ENCODE measurements at places on chromosomes 16 and 17.
A peak's percentile ranks its signal among the peaks of the same experiment; 100 is the strongest.

DNA sequence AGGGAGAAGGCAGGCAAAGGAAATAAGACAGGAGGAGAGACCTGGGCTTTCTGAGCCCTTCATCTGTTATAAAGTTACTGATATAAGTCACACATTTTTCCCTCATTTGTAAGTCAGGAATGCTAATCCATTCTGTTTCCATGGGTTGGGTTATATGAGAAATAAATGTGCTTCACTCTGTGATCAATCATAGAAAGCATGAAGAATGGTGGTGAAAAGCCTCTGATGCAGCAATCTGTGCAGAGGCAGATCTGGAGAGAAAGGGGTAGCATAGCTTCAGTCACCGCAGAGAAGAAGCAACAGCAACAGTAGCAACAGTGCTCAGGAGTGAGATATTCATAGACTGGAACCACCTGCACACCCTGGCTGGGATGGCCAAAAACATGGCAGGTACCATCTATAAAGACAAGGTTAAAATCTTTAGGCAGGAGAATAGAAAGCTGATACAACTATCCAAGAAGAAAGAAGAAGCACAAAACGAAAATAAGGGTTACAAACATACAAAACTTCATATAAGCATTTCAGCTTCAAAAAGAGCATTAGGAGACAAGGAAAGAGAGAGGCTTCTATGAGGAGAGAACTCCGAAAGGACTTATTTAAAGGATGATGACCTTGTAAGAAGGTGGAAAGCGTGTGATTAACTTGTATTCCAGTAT, 41.9 kb downstream of the TMEM100 start:
- DNase-seq = no peak

DNA sequence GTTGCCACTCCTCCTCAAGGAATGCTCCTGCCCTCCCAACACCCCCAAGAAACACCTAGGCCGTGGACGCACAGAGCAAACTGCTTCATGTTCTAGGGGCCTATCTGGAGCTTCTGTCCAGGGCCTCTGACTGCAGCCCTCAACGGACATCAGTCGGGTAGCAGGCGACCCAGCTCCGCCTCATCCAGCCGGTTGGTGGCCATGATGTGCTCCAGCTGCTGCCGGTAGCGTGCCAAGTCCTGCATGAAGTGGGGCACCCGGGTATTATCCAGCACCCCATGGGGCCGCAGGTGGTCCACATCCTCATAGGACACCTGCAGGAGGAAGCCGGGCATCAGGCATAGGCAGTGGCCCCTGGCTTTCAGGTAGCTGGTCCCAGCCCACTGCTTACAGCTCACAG, 6.3 kb downstream of the NOL3 start:
- DNase-seq = no peak

GRCh38 chr16:52301026-52301425, 245.9 kb downstream of the TOX3 start:
- no peak for DNase-seq

DNA sequence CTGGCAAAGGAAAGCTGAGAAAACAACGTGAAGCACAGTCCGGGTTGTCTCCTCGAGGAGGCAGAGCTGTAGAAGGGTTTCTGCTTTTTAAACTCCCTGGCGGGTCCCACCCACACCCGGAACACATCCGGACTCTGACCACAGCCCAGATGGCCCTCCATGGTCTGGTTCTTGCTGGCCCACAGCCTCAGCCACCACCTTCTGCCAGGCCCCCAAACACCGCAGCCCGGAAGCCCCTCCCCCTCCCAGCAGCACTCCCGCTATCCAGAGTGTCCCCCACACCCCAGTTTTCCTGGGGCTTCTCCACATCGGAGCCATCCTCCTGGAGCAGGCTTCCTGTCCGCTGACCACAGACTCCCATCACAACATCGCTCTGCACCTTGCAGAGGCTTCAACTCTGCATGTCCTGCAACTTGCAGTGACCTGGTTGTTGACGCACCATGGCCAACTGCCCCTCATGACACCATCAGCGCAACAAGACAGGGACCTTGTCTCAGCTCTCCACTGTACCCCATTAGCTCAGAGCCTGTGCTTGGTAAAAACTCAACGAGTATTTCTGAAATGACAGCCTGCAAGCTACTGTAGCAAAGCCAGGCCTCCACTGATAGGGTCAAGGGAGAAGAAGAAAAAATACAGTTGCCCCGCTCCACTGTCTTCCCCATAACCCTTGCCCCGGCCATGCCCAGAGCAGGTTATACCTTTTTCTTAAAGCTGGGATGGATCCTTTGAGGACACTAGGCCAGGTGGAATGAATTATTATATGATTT, 129.8 kb downstream of the C16orf78 start:
- DNase-seq = no peak

GRCh38 chr17:82152114-82152513, 54.1 kb upstream of the FASN start:
- no peak for DNase-seq

- no peak for DNase-seq
Measured at GRCh38 chr16:67148656-67149275, 2.0 kb downstream of the B3GNT9 start.

- no peak for DNase-seq
Measured at GRCh38 chr16:88737298-88738150, 31.2 kb downstream of the CTU2 start.

- no peak for DNase-seq
Measured at GRCh38 chr16:2597560-2597902, 59.7 kb downstream of the PDPK1 start.

DNA sequence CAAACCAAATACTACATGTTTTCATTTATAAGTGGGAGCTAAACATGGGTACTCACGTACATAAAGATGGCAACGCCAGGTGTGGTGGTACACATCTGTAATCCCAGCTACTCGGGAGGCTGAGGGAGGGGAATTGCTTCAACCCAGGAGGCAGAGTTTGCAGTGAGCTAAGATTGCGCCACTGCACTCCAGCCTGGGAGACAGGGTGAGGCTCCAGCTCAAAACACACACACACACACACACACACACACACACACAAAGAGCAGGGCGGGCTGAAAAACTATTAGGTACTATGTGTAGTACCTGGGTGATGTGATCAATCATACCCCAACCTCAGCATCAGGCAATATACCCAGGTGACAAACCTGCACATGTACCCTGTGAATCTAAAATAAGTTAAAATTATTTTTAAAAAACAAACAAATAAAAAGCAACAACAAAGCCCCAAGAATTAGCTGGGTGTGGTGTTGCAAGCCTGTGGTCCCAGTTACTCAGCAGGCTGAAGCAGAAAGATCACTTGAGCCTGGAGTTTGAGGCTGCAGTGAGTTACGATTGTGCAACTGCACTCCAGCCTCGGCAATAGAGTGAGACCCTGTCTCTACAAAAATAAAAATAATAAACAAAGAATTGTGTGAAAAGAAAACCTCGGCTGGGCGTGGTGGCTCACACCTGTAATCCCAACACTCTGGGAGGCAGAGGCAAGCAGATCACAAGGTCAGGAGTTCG, 11.9 kb upstream of the FAAP100 start:
- DNase-seq = no peak

GRCh38 chr16:3999479-4000325, 116.5 kb downstream of the ADCY9 start:
- no peak for DNase-seq

GRCh38 chr17:69430488-69430887, 16.0 kb downstream of the MAP2K6 start:
- DNase-seq = no peak

GRCh38 chr17:8954339-8954738, 11.2 kb downstream of the PIK3R5 start:
- DNase-seq = no peak

- peak; percentile 58 for DNase-seq
Measured at GRCh38 chr17:46003907-46004748, 5.1 kb downstream of the STH start.

DNA sequence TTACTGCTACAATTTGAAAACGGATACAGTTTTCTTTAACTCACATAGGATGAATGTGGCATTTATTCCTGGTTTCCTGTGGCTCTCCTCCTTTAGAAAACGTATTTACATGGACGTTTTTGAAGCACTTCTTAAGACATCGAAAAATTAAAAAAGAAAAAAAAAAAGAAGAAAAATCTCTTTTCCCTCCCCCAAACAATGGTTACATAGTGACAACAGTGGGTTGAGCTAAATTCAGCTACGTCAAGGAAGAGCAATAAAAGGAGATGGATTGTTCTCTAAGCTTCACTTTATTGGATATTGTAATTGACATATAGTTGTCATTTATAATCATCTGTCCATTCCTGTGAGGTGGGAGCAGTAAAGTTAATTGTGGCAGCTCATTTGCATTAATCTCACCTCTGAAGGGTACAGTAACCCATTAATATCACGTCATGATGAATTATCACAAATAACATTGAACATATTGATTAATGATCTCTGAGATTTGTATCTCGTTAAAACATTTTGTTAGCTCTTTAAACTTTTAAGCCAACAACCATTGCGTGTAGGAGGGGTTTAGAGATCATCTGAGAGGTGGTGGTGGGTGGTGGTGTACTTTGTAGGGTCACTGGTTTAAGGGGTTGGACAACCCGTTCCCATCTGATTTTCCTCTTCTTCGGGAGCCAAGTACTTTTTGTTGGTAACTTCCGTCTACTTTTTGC, 184.2 kb downstream of the WWOX start:
- no peak for DNase-seq

DNA sequence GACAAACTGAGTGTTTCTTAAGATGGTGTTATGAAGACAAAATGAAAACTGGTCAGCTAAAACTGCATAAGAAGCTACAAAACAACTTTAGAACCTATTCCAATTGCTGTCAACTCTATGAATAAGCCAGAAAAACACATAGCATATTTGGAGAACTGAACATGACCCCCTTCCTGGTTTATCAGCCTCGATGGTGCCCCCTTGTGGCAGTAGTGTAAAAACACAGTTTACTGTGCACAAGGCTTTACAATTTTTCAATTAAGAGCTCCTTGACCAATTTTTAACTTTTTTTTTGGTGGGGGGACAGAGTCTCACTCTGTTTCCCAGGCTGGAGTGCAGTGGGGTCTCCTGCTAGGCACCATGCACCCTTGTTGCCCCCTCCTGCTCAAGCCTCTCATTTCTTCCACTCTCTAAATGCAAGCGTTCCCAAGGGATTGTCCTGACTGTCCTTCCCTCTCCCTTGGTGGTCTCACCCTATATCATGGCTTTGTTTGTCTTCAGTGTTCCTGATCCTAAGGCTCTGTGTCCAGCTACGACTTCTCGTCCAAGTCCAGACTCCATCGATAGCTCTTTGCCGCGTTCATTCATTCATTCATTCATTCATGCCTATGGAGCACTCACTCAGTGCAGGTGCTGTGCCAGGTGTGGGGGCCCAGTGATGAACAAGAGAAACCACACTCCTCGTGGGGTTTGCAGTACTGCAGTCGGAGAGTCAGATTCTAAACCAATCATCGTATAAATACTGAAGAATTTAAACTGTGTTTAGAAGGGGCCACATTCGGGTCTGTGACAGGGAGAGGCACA, 7.5 kb downstream of the EIF1 start:
- DNase-seq = peak; percentile 35

DNA sequence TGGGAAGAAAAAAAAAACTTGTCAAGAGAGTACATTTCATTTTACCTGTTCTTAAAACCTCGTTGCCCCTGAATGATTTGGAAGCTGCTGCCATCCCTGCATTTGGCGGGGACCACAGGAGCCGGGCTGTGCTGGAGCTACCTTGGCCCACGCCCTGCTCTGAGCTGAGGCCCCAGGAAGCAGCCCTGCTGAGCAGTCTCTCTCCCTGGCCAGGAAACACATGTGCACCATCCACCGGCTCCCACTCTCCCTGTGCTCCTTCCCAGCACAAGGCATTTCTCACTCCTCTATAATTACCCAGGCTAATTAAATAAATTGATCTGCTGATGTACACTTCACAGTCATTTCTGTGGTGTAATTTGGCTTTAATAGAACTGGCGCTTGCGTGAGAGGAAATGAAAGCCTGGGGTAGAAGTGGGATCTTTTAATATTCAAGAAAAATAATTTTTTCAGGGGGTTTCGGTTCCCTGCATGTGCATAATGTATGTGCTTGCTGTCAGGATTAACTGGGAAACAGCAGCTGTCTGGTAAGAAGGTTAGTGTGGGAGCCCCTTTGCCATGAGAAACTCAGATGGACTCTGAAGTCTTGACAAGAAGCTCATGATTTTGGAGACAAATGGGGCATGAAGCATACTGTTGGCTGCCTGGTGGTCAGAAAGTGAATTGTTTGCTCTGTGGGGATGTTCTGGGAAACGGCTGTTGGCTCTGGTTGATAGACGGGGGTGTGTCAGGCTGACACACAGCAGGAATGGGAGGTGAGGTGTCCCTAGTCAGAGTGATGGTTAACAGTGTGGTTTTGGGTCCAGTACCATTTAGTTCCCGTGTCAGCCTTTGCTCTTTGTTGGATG, 252.3 kb upstream of the EEF2KMT start:
- no peak for DNase-seq

GRCh38 chr17:67420994-67421393, 43.9 kb downstream of the PITPNC1 start:
- DNase-seq = no peak

- DNase-seq = no peak
Measured at GRCh38 chr16:83147244-83147643, 520.5 kb downstream of the CDH13 start.

DNA sequence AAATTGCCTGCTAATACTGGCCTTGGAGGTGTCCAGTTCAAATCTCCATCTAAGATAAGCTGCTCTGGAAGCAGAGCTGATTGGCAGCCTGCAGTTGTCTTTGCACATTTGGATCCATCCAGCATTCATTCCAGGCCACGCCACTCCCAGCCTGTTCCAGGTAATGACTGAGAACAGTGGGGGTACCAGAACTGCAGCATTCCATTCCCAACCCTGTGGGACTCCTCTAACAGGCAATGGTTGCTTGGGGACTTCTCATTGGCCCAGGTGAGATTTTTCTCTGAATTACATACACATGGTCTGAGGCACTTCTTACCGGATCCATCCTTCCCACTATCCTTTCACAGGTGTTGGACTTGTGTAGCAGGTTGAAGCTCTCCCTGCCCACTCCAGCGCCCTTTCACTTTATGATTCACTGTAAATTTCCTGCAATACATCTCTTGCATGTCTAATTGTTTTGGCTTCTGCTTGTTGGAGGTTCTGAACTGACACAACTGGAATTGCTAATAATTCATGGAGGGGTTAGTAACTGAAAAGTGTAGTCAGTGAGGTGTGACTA, 206.1 kb upstream of the ZFHX3 start:
- DNase-seq = no peak

DNA sequence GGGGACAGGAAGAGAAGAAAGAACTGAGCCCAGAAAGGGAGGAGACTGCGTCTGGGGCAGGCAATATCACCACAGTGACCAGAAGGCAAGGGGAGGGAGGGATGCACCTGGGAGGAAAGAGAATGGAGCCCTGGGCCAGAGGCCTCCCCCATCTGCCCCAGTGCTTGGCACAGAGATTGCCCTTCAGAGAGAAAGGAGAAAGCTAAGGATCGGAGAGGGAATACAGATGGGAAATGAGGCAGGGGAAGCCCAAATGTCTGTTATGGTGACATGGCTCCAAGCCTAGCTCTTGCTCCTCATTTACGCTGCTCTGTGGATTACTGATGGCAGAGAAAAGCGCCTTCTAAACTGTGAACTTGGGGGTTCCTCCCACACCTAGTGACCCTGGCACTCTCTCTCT, 47.2 kb downstream of the PIPOX start:
- no peak for DNase-seq

DNA sequence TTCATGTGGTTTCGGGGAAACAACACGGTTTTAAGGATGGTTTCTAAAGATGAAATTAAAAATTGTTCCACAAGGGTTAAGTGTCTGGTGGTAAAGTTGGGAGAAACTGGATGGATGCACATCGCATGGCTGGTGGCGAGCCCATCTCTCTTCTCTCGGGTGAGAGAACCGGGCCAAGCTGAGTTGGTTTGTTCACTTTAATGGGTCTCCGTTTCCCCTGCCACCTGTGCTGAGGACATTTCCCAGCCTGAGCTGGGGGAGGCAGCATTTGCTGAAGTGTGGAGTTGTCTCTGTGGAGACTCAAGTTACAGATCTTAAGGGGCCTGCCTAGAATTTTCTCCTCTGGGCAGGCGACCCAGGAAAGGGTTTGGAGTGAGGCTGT, 7.9 kb downstream of the FUS start:
- no peak for DNase-seq

Data from NCI-H2081 treated with DMSO at 0.1 percent for 48 hours (cell line).